Cortex of kidney (tissue), 1 donor: ENCODE measurements at places on chromosomes 2 and 18.

- DNase-seq = no peak
Observed at GRCh38 chr18:2617401-2617998, 38.0 kb upstream of the SMCHD1 start.

DNA sequence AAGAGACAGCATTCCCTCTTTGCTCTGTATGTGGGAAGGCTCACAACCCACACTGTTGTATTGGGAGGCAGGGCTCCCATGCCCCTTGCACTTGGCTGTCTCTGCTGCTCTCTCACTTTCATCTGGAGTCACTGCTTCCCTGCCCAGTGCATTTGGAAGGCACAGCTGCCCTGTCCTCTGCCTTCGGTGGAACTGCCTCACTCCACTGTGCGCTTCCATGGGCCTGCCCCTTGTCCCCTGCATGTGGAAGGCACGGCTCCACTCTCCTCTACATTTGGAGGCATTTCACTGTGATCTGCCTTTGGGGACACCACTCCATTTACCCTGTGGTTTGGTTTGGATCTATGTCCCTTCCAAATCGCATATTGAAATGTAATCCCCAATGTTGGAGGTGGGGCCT, 9.1 kb upstream of the PROM2 start:
- DNase-seq = no peak

GRCh38 chr2:57402096-57402495, 644.5 kb upstream of the VRK2 start:
- no peak for DNase-seq

GRCh38 chr2:70340761-70341476, 39.1 kb upstream of the FAM136A start:
- DNase-seq = no peak

- no peak for DNase-seq
Observed at GRCh38 chr2:32248299-32248698, 16.4 kb downstream of the NLRC4 start.

DNA sequence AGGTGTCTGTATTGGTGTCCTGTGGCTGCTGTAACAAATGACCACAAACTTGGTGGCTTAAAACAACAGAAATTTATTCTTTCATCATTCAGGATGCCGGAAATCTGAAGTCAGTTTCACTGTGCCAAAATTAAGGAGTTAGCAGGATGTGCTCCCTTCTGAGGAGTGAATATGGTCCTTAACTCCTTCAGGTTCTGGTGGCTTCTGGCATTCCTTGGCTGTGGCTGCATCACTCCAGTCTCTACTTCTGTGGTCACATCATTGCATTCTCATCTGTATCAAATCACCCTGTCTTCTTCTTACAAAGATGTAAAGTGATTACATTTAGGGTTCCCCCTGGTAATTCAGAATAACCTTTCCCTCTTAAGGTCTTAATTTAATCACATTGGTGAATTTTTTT, 12.6 kb downstream of the GPD2 start:
- no peak for DNase-seq

DNA sequence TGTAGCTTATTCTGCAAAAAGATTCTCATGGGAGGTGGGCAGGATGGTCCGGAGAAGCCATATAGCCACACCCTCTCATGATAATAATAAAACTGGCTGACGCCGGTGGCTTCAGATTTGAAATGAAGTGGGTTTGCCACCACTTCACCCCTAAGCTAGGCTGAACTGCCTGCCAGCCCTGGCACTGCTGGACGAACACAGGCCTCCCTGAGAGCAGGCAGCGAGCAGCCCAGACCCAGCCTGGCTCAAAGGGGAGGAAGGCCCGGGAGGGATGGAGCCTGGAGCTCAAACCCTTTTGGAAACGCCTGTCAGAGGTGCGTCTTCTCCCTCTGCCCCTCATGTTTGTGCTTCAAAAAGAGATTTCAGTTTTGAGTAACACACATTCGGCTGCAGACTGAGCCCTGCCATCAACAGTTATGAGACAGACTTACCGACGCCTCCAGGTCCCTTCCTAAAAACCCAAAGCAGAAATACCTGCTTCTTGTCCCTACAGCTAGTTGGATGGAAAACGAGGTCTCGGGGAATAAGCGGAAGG, 71.1 kb upstream of the HPCAL1 start:
- no peak for DNase-seq

GRCh38 chr2:206713746-206714145, 4.5 kb downstream of the DYTN start:
- no peak for DNase-seq

GRCh38 chr18:48723837-48724236, 185.0 kb downstream of the CTIF start:
- no peak for DNase-seq

GRCh38 chr18:55163550-55163949, 204.3 kb upstream of the CCDC68 start:
- no peak for DNase-seq

GRCh38 chr2:127254386-127254981, 34.4 kb upstream of the CYP27C1 start:
- DNase-seq = no peak

- DNase-seq = no peak
Observed at GRCh38 chr2:200221055-200221955, 85.2 kb upstream of the SPATS2L start.

DNA sequence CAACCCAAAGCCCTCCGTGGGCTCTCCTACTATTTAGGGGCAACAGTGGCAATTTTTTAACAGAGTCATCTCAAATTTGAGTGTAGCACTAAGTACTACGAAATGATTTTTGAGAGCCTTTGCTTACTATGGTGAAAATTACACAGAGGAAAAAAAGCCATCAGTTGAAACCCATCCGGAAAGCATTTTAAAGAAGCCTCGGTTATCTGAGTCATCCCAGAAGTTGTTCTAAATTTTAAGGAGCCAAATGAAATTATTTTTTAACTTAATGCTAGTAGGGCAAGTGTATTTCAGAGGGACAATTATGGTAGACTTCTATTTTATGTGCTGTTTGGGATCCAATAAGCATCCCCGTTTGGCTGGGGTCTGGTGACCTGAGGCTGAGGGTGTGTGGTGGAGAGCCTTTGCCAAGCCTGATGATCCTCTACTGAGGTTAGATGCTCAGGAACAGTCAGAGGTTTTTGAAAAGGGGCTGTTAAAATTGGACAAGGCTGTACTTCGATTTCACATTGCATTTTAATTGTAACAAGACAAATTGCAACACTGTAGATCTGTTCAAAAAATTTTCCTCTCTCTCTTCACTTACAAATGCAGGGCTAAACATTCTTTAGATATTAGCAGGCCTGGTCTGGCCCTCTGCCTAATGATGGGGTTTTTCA, 47.0 kb downstream of the RAPGEF4 start:
- no peak for DNase-seq

DNA sequence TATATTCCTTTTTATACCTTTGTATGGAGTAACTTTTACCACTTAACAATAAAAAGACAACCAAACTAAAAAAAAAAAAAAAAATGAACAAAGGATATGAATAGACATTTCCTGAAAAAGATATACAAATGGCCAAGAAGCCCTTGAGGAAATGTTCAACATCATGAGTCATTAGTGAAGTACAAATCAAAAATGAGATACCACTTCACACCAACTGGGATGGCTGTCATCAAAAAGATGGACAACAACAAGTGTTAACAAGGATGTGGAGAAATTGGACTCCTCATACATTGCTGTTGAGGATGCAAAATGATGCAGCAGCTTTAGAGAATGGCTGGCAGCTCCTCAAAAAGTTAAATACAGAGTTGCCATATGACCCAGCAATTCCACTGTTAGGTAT, 22.6 kb upstream of the SCYGR2 start:
- DNase-seq = no peak

GRCh38 chr2:46656640-46657039, 177.3 kb downstream of the TMEM247 start:
- no peak for DNase-seq

GRCh38 chr2:145379934-145380333, 860.0 kb upstream of the ZEB2 start:
- DNase-seq = no peak

GRCh38 chr2:45922577-45922988, 271.1 kb downstream of the PRKCE start:
- DNase-seq = no peak
